HuH-7 (cell line): ENCODE measurements at places on chromosomes 1 and 21.

DNA sequence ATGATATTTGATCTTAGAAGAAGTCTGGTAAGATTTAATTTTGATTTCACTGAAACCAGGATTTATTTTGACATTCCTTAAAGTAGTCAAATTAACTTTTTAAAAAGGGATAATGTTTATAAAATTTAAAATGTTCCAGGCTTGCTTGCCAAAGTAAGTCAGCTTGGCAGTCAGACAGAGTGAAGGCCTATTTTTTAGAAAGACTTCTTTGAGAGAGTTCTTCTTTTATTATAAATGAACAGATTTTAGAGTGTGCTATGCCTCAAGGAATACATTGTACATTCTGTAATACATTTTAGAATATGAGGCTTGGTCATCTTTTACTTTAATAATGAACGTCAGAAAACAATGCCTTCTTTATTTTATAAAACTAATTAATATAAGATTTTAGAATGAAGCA, 138.7 kb downstream of the DISP1 start:
- DNase-seq: no peak

GRCh38 chr1:186078245-186078644, 296.8 kb downstream of the TPR start:
- no peak for DNase-seq

DNA sequence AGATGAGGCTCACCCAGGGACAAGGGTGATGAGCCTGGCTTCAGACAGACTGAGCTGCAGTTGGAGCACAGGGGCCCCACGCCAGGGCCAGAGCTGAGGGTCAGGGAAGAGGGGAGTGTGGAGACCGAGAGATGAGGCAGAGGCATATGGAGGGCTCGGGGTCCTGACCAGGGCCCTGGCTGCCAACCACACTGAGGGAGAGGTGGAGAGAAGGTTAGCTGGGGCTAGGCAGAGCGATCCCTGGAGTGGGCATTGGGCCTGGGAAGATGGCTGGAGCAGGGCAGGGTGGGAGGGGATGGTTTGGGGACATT, 8.0 kb downstream of the PEAR1 start:
- DNase-seq: no peak

- no peak for DNase-seq
Measured at GRCh38 chr1:202656057-202656456, 54.2 kb downstream of the SYT2 start.

DNA sequence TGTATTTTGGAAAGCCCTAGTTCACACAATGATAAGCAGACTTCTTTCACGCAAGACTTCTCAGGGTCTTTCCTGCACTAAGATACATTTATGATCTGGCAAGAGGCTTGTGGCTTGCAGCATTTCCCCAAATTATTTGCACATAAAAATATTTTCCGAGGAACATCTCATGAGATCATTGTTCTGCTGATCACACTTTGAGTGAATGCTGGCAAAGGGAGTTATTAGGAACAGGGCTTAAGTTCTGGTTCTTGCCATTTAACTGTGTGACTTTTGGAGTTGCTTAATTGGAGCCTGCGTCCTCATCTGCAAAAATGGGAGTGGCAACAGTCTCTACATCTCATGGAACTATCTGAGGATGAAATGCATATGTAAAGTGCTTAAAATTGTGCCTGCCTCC, 50.2 kb downstream of the GADD45A start:
- no peak for DNase-seq

DNA sequence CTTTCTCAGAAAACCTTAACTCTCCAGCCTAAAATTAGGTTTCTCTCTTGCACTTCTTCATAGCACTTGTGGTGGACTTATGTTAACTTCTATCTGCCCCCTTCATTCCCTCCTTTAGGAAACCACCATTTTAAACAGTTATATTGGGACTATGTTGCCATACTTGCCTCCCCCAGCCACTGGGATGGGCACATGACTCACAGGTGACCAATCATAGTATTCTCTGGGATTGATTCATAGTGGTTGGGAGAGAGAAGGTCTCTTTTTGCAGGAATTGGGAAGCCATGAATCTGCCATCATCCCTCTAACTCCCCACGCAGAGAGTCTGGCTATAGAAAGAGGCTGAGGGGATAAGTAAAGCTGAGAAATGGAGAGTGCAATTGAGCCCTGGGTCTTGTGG, 50.4 kb upstream of the NRDC start:
- DNase-seq: no peak

DNA sequence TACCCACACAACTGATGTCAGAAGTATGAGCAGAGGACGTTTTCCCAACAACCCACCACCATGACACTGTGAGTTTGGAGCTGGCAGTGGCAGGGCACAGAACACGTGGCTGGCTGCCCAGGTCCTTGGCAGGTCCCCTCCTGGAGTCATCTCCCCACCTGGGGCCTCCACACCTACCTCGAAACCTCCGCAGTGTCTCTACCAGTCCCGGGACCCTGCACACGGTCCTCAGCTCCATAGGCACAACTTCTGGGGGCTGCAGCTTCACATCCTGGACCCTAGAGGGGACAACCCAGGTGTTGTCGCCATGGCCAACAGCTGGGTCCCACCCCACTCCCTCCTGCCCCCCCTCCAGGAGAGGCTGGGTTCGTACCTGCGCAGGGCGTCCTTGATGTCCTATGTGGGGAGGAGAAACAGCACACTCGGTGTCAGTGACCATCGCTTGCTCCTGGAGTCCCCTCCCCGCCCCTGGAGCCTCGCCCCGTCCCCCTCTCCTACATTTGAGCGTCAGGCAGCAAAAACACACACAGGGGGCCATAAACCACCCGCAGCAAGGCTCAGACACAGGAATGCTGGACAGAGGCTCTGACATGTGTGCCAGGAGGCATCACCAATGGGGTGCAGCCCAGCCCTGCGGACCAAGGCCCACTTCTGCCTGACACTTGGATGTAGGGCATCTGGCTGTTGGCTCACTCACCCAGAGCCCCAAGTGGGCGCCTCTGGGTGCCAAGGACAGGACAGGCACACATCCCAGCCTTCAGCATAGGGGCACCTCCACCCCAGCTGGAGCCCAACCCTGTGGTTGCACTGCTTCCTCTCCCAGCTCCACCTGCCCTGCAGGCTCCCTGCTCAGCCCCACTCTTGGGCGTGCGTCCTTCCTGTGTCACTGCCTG, 9.6 kb downstream of the TRIM11 start:
- DNase-seq: no peak
